DMS53 (cell line): ENCODE measurements at places on chromosomes 7 and 10.
A peak's percentile ranks its signal among the peaks of the same experiment; 100 is the strongest.

- no peak for DNase-seq
Observed at GRCh38 chr7:2371329-2371728, 16.7 kb downstream of the EIF3B start.

DNA sequence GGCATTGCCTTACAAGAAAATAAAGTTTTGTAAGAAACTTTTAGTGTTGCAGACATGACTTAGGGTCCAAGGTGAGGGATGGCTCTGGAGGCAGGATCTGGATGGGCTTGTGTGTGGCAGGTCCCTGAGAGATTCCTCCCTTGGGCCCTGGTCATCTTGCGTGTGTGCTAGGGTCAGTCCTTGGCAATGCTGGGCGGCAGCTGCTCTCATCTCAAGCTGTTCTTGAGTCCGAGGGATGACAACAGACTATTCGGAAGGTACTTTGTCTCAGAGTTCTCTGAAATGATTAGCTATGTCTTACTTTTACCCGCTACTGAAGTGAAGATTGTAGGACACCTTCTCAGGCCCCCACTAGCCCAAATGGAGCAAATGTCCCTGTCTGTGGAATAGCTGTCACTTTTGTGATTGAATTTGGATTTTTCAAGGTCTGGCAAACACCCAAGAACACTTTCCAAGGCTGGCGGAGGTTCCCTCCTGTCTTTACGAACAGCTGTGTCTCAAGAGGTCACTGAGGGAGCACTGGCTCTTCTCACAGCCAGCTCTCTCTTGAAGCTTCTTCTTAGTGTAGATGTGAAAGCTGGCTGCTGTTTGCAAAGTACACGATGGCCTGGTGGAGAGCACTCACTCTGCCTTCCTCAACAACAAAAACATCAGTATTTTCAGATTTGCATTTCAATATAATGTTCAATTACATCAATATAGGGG is 253.6 kb downstream of the STK31 start:
- no peak for DNase-seq

GRCh38 chr10:59991661-59992060 is 85.3 kb upstream of the CCDC6 start:
- DNase-seq: peak; percentile 99

GRCh38 chr10:30963992-30964930 is 67.4 kb downstream of the ZNF438 start:
- peak; percentile 33 for DNase-seq

- no peak for DNase-seq
Observed at GRCh38 chr10:116170815-116171250, 102.2 kb downstream of the GFRA1 start.

DNA sequence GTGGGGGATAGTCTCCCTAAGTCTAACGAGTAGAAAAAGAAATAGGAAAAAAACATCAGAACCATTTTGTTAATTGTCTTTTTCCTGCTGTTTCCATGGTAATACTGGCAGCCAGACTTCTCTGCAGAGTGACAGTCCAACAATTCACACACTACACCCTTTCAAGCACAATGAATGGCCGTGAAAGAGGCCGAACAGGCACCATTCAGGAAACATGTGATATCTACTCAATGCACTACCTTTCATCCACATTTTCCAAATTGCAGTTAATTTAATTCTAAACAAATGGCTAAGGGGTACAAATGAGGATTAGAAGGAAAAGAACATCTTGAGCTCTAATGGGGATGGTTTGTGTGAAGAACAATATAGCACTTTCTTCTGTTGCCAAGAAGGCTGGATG is 358.5 kb upstream of the ANKRD30A start:
- DNase-seq: no peak

DNA sequence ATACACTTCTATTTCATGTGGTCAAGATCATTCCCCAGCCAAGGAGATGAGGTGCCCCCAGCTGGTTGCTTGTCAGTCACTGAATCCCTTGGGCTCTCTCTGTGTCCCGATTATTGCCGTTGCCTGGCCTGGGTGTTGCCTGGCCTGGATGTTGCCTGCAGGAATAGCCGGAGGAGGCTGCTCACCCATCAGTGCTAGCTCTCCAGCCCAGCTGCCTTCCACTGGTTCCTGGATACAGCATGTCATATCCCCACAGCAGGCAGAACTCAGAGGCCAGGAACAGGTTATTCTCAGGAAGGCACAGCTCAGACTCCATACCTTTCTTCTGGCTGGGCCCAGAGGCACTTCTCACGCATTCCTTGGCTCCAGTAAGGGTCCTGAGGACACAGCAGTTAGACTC is 542.1 kb upstream of the MGMT start:
- DNase-seq: no peak

- peak; percentile 73 for DNase-seq
Observed at GRCh38 chr10:80596391-80597257, 58.9 kb downstream of the SH2D4B start.

DNA sequence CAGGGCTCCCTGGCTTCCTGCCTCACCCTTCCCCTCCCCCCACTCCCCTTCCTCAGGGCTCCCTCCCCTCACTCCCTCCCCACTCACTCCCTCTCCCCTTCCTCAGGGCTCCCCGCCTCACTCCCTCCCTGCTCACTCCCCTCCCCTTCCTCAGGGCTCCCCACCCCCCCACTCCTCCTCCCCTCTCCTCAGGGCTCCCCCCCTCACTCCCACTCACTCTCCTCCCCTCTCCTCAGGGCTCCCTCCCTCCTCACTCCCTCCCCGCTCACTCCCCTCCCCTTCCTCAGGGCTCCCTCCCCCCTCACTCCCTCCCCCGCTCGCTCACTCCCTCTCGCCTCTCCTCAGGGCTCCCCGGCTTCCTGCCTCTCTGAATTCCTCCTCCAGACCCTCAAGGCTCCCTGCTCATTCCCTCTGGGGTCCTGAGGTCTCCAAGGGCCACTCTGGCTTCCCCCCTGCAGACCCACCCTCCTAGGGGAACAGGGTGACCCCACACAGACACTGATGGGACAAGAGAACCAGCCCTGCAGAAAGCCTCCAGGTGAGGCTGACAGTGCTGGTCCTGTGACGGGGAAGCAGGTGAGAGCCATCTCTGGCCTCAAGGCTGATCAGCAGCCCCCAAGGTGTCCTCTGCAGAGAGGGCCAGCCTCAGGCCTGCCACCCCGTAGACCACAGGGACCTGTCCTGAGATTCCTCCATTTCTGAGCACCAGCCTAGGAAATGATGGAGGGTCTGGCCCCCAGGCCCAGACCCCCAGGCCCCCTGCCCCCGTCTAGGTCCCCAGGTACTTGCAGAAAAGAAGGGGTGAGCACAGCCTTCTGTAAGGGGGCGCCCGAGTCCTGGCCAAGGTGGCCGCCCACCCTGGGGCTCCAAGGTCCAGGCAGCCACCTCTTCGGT is 47.2 kb downstream of the PWWP2B start:
- DNase-seq: no peak
